ENCODE measurements at places on chromosomes 7 and 10. TPM values are rescaled to one million over a fixed set of nuclear protein-coding genes. Genes with fewer than 3 reads are reported as not detected.

DNA sequence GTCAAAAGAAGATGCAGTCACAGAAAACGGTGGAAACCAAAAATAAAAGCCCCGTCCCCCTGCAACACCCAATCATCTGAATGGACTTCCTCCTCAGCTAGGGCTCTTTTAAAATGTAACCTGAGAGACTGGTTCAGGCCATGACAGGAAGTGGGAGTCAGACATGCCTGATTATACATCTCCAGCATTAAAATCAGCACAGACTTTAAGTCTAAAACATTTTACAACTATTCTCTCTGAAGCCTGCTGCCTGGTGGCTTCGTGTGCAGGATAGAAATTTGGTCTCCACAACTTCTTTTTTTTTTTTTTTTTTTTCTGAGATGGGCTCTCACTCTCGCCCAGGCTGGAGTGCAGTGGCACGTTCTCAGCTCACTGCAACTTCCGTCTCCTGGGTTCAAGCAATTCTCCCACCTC, 30.3 kb downstream of the HACD1 start:
- H3K27me3 ChIP-seq = no peaks in the 10 kb centered on the region
- peaks cover 4% of the 10 kb centered on the region for H3K36me3 ChIP-seq
- peaks cover 15% of the 10 kb centered on the region for H3K4me1 ChIP-seq
- H3K27ac ChIP-seq = no peak overlapping the region

DNA sequence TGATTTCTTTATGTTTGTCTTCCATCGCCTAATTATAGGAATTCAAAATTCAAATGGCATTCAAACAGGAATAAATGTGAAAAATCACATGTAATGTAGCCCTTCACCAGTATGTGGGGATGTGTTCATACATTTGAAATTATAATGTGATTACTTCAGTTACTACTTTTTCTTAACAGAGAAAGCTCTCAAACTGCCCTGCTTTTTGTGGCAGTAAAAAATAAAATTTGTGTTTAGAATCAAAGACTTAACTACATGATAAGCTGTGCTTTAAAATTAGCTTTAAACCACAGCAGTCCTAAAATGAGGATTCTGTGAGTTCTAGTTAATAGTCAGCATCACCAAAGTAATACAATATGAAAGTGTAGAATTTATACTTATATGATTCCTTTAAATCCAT, 7.8 kb upstream of the HERC4 start:
- H3K4me3 ChIP-seq = no peak overlapping the region
- no peak overlapping the region for H3K27ac ChIP-seq
- no peaks in the 10 kb centered on the region for H3K36me3 ChIP-seq
- H3K27me3 ChIP-seq = no peaks in the 10 kb centered on the region

Gene CPA2
- total RNA-seq = 0.90 TPM

DNA sequence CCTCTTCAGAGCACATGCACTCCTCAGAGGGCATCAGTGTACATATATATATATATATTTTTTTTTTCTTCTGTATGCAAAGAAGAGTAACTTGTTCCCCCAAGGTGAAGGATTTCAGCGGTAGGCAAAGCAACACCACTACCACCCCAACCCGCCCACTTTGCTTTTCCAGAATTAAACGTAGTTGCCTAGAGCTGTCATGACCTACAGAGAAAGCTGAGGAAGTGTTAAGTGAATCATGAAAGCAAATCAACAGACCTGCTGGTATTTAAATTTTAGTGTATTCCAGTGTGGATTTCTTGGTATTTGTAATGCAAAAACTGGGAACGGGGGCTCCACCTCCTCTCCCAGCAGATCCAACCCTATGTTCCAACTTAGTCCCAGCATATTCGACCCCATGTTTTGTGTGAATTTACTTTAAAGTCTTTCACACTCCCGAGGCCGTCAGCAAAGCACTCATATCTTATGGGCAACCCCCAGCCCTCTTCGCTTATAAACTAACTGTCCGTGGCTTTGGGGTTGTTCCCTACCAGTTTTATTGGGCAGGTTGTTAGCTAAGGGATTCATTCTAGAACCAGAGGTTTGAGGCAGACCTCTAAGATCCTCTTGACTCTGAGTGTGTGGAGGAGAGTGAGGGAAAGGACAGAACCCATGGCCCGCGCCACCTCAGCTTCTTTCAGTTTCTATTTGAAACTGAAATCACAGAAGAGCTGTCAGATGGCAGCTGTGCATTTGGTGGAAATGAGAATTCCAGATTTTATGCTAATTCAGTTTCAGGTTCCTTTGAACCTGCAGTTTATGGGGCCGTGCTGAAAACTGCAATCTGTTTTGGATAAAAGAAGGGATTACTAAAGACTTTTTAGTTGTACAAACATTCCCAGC, 450.2 kb upstream of the GALNT17 start:
- peak overlapping the region; percentile 38 for H3K4me3 ChIP-seq
- no peak overlapping the region for H3K27ac ChIP-seq
- peaks cover 32% of the 10 kb centered on the region for H3K4me1 ChIP-seq
- DNase-seq = no peak

DNA sequence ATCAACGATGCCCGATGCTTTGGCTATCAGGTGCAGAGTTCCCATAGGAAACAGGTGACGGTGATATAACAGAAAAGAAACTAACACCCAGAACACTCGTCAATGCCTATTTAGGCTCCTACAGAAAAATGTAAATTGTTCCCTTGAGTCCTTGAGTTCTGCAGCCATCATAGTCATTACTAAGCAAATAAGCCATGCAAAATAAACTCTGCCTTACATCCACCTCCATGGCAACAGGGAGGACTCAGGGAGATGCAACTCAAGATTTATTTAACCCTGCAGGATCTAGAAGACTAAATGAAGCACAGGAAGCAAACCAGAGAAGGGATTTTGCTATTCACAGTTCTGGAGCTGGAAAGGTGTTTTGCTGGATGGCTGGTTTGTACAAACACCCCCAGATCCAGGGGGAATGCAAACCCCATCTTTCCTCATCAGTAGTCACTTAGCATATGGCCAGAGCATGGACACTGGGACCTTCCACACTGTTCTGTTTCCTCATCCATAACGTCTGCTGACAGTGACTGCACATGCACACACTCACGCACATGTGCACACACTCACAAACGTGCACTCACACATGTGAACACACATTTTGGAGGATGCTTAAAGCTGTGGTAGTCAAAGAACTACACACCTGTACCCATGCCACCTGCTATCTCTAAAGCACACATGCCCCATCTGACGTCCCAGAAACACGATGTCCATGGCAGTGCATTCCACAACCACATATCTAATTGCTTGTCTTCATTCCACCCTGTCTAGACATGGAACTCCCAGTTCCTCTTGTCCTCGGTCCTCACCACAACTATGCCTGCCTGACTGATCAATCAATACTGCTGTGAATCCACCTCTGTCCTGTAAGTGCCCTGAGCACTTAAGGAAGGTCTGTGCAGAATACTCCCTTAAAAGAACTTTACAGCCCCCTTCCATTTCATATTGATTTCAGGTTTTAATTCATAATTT, 178.2 kb downstream of the COBL start:
- H3K27ac ChIP-seq = no peak overlapping the region
- peaks cover 23% of the 10 kb centered on the region for H3K36me3 ChIP-seq
- no peak for DNase-seq

Gene BTBD16
- not detected for total RNA-seq

Gene GPRIN2
- total RNA-seq = 20.9 TPM

GRCh38 chr7:50644114-50644513, 78.9 kb upstream of the DDC start:
- no peaks in the 10 kb centered on the region for H3K27me3 ChIP-seq
- H3K36me3 ChIP-seq = peaks cover 7% of the 10 kb centered on the region
- H3K4me1 ChIP-seq = peaks cover 5% of the 10 kb centered on the region

GRCh38 chr7:96061009-96061408, 260.9 kb downstream of the SLC25A13 start:
- no peak overlapping the region for H3K27ac ChIP-seq
- no peak overlapping the region for H3K4me3 ChIP-seq
- no peaks in the 10 kb centered on the region for H3K36me3 ChIP-seq
- peaks cover 22% of the 10 kb centered on the region for H3K4me1 ChIP-seq
- no peaks in the 10 kb centered on the region for H3K27me3 ChIP-seq

DNA sequence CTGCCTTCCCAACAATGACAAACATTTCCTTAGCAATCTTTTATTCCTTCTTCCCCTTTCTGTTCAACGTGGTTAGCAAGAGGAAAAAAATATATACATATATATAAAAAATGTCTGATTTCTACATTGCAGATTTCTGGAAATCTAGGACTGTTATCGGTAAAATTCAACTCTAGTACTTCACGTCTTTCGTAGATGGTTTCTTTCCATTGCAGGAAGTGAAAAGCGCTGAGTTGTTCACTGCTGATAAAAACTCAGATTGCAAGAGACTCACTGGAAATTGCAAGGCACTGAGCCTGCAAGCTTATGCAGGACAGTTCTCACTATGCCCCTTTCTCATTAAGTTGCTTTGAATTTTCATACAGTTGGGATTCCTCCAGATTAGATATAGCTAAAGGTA, 23.9 kb downstream of the KIN start:
- no peak overlapping the region for H3K4me3 ChIP-seq
- H3K27me3 ChIP-seq = no peaks in the 10 kb centered on the region
- peaks cover 60% of the 10 kb centered on the region for H3K36me3 ChIP-seq

Gene UBTD1
- 29.1 TPM for total RNA-seq

GRCh38 chr10:114800361-114800760, 21.2 kb upstream of the FHIP2A start:
- H3K36me3 ChIP-seq = no peaks in the 10 kb centered on the region
- H3K4me1 ChIP-seq = no peaks in the 10 kb centered on the region

Gene TRIM50
- total RNA-seq = 0.16 TPM

GRCh38 chr10:12332572-12333379, 16.6 kb upstream of the CAMK1D start:
- DNase-seq = no peak
- no peak overlapping the region for H3K4me3 ChIP-seq
- H3K27me3 ChIP-seq = no peaks in the 10 kb centered on the region

DNA sequence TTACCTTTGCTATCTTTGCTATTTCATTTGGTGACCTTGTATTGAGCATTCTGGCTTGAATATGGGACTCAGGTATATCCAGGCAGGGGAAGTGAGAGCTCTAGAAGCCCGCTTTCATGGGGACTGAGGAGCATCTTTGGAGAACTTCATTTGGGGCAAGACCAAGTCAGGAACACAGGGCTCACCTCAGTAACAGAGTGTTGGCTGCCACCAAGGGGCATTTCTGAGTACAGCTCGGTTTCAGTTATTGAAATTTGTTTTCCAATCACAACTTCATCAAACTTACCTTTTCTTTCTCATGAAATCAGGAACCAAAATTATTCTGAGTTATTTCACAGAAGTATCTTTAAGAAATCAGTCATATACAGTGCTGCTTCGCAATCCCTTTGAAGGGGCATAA, 337.2 kb downstream of the C7orf25 start:
- no peaks in the 10 kb centered on the region for H3K27me3 ChIP-seq

Gene GARS1
- total RNA-seq = 158 TPM

- DNase-seq = no peak
- H3K4me1 ChIP-seq = no peaks in the 10 kb centered on the region
- no peak overlapping the region for H3K27ac ChIP-seq
- H3K4me3 ChIP-seq = no peak overlapping the region
- no peaks in the 10 kb centered on the region for H3K27me3 ChIP-seq
Observed at GRCh38 chr7:152699079-152699478, 23.1 kb upstream of the XRCC2 start.

- H3K27ac ChIP-seq = no peak overlapping the region
- no peaks in the 10 kb centered on the region for H3K36me3 ChIP-seq
Observed at GRCh38 chr7:20238754-20239324, 21.7 kb upstream of the MACC1 start.

Gene TBX20
- total RNA-seq = 0.37 TPM

Gene RASSF4
- total RNA-seq = 16.2 TPM

DNA sequence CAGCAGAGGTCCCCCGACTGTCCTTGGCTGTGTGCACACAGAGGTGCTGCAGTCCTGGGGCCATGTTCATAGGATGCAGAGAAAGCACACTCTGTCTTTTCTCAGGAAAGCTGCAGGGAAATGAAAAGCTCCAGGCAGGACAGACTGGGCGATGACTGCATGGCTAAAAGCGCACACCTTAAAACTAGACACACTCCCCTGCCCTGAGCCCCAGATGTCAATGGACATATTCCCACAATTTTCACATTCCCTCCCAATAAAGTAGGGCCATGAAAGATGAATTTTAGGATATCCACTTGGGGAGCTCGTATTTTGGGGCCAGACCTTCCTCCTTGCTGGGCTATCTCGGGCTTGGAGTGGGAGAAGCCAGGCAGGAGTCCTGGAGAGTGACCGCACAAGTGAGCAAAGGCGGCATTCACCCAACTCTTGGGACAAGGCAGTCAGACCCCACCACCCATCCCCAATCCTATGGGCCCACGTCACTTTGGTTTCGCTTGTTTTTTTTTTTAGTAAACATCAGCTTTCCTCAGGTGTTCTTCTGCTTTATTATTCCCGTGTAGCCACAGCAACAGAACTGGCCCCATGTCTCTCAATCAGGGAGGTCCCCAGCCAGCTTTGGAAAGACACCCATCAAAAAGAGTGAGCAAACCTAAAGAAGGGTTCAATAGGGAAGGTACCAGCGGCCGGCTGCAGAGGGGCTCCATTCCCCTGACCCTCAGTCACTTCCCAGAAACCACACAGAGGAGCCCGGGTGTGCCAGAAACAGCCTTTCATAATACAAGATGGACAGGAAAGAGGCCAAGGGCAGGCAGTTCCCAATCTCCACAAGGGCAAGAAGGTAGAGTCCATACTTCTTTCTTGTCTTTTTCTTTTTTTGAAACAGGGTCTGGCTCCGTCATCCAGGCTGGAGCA, 12.7 kb downstream of the GPRIN2 start:
- no peaks in the 10 kb centered on the region for H3K36me3 ChIP-seq
- peak; percentile 10 for DNase-seq
- peaks cover 9% of the 10 kb centered on the region for H3K27me3 ChIP-seq
- H3K4me3 ChIP-seq = no peak overlapping the region
- H3K4me1 ChIP-seq = peaks cover 22% of the 10 kb centered on the region
